ENCODE measurements at places on chromosomes 7 and 10.

DNA sequence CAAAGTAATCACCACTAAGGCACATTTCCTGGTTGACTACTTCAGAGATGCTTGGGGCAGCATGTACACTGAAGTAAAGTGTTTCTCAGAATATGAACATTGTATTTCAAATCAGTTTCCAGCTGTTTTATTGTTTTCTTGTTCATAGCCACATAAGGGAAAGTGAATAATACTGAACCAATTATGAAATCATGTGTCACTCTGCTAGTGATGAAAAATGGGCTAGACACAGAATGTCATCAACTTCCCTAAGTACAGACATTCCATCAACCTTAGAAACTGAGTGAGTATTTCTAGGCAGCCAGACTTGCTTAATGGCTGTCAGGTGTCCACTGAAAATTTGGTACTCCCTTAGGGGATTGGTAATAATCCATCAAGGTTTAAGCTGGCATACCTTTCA lies 603.5 kb downstream of the ARL4A start:
- DNase-seq = no peak
- H3K4me1 ChIP-seq = no peaks in the 10 kb centered on the region
- H3K36me3 ChIP-seq = no peaks in the 10 kb centered on the region
- H3K27me3 ChIP-seq = no peaks in the 10 kb centered on the region

- H3K27me3 ChIP-seq = no peaks in the 10 kb centered on the region
- H3K4me1 ChIP-seq = peaks cover 43% of the 10 kb centered on the region
- H3K4me3 ChIP-seq = no peak overlapping the region
- peak; percentile 61 for DNase-seq
- H3K27ac ChIP-seq = peak overlapping the region; percentile 69
Measured at GRCh38 chr10:871951-872403, 59.5 kb downstream of the LARP4B start.

GRCh38 chr10:92238586-92239098 lies 52.2 kb downstream of the CPEB3 start:
- no peaks in the 10 kb centered on the region for H3K36me3 ChIP-seq
- H3K4me3 ChIP-seq = peak overlapping the region; percentile 55
- DNase-seq = peak; percentile 67
- H3K4me1 ChIP-seq = peaks cover 3% of the 10 kb centered on the region

- no peaks in the 10 kb centered on the region for H3K27me3 ChIP-seq
- no peak for DNase-seq
- no peaks in the 10 kb centered on the region for H3K36me3 ChIP-seq
- H3K4me1 ChIP-seq = no peaks in the 10 kb centered on the region
- H3K4me3 ChIP-seq = no peak overlapping the region
Measured at GRCh38 chr10:60339757-60340156, 49.9 kb downstream of the ANK3 start.

DNA sequence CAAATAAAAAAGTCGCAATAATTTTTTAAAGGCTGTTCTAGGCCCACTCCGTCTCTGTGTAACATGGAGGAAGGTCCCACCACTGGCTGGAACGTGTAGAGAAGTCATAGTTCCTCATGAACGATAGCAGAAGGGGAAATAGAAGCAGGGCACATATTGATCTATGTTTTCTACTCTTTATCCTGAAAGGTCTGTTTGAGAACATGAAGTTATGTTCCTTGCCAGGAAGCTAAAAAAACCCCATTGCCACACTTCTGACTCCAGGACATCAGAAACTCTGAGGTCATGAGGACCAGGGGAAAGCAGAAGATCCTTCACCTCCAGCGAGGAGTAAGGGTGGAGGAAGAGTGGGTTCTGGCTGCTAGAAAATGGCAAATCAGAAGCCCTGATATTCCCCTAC lies 10.8 kb downstream of the ANKRD22 start:
- H3K36me3 ChIP-seq = no peaks in the 10 kb centered on the region
- H3K4me3 ChIP-seq = no peak overlapping the region
- no peaks in the 10 kb centered on the region for H3K27me3 ChIP-seq
- H3K27ac ChIP-seq = peak overlapping the region; percentile 98

- no peak overlapping the region for H3K4me3 ChIP-seq
- no peak for DNase-seq
- no peaks in the 10 kb centered on the region for H3K27me3 ChIP-seq
Measured at GRCh38 chr7:47373871-47374451, 207.9 kb downstream of the TNS3 start.

GRCh38 chr7:123498601-123499000 lies 35.8 kb downstream of the IQUB start:
- DNase-seq = no peak
- no peak overlapping the region for H3K27ac ChIP-seq
- H3K27me3 ChIP-seq = no peaks in the 10 kb centered on the region
- no peaks in the 10 kb centered on the region for H3K4me1 ChIP-seq

- DNase-seq = no peak
- no peaks in the 10 kb centered on the region for H3K4me1 ChIP-seq
- H3K27ac ChIP-seq = no peak overlapping the region
- H3K36me3 ChIP-seq = no peaks in the 10 kb centered on the region
- no peak overlapping the region for H3K4me3 ChIP-seq
Measured at GRCh38 chr10:97312897-97313296, 6.2 kb upstream of the FRAT1 start.

- H3K4me3 ChIP-seq = no peak overlapping the region
- DNase-seq = no peak
- no peaks in the 10 kb centered on the region for H3K27me3 ChIP-seq
Measured at GRCh38 chr7:35356495-35356894, 102.6 kb upstream of the TBX20 start.

DNA sequence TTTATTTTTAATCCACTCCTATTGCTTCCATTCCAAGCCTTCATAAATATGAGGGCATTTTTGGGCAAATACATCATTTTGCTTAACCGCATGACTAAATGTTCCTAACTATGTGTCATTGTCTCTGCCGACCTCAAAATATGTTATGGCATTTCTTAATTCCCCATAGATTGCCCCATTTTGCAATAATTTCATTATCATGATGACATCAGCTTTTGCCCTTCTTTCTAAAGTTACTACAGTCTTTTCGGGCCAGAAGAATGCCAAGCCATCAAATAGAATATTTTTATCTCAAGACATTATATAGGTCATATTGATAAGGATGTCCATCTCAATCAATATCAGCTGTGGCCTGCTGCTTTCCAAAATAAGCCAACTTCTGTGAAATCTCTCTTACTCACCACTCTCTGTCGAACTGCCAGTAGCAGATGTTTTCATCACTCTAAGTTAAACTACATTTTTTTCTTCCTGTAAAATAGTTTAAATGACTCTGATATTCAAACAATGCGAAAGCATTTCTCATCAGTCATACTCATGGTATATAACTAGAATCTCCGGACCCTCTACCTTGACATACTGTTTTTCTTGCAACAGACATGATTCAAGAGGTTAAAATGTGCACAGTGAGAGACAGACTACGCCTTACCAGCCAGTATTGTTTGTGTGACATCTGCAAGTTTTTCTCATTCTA lies 1254.6 kb upstream of the CELF2 start:
- DNase-seq = no peak
- H3K4me1 ChIP-seq = no peaks in the 10 kb centered on the region
- H3K4me3 ChIP-seq = no peak overlapping the region
- H3K36me3 ChIP-seq = no peaks in the 10 kb centered on the region
- no peaks in the 10 kb centered on the region for H3K27me3 ChIP-seq

DNA sequence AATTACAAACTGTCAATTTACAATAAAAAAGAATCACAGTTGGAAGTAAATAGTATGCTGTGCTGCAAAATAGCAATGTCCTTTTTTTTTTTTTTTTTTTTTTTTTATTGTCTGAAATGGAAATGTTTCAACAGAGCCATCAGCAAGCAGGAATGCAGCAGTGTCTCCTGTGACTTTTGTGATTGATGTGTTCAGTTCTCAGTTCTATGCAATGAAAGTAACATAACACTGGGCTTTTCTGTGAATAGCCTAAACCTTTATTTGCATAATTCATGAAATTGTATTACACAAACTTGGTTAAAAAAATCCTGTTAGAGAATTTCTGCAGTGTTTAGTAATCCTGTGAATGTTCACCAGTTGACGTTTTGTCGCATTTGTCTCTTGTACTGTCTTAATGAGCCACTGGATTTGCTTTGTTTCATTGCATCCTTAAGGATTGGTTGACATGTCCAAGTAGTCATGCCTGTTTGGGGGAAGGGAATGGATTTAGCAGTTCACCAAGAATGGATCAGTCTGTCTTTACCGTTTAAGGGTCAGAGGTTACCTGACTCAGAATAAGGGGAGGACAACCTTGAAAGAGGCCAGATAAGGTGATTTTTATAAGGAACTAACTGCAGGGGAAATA lies 192.7 kb downstream of the MLLT10 start:
- H3K4me1 ChIP-seq = no peaks in the 10 kb centered on the region
- H3K27ac ChIP-seq = no peak overlapping the region
- no peak overlapping the region for H3K4me3 ChIP-seq
- H3K36me3 ChIP-seq = peaks cover 10% of the 10 kb centered on the region
- no peak for DNase-seq

DNA sequence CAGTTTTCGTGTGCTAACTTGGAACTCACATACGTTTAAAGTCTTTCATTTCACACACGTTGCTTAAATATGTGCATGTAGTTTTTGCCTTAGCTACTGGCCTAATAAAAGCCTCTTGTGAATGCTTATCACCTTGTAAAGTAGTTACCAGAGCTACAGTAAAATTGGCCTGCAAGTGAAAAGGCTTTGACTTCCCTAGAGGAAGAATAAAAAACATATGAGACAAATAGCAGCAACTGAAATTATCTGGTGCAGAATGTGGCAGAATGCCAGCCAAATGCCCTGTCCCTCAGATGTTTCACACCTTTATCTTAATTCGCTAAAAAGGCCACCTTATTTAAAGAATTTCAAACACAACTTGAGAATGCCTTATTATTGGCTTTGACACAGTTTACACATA lies 28.1 kb upstream of the RPA3 start:
- no peak overlapping the region for H3K27ac ChIP-seq
- no peaks in the 10 kb centered on the region for H3K4me1 ChIP-seq
- no peak overlapping the region for H3K4me3 ChIP-seq
- no peaks in the 10 kb centered on the region for H3K27me3 ChIP-seq
- no peaks in the 10 kb centered on the region for H3K36me3 ChIP-seq

- no peaks in the 10 kb centered on the region for H3K36me3 ChIP-seq
- no peaks in the 10 kb centered on the region for H3K4me1 ChIP-seq
- H3K4me3 ChIP-seq = no peak overlapping the region
- peak; percentile 47 for DNase-seq
Measured at GRCh38 chr10:104045151-104046089, 40.3 kb downstream of the COL17A1 start.

DNA sequence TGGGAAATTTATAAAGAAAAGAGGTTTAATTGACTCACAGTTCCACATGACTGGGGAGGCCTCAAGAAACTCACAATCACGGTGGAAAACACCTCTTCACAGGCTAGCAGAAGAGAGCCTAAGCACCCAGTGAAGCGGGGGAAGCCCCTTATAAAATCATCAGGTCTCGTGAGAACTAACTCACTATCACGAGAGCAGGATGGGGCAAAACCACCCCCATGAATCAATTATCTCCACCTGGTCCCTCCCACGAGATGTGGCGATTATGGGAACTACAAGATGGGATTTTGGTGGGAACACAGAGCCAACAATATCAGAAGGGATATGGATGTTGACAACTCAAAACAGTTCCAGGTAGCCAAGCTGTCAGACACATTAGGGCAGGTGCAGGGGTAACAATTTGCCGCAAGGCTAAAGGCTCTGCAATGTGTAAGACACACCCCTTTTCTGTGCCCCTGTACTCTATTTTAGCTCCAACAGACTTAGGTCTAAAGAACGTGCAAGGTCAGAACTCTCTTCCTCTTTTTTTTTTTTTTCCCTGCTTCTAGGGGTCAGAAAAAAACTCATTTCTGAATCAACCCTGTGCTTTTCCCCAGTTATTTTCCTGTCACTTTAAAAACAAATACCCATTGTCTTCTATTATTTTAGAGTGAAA lies 30.7 kb upstream of the RBM20 start:
- H3K27me3 ChIP-seq = no peaks in the 10 kb centered on the region
- no peak for DNase-seq
- H3K4me3 ChIP-seq = no peak overlapping the region
- no peaks in the 10 kb centered on the region for H3K36me3 ChIP-seq

GRCh38 chr7:39693812-39694211 lies 70.4 kb downstream of the RALA start:
- no peaks in the 10 kb centered on the region for H3K27me3 ChIP-seq
- no peak overlapping the region for H3K4me3 ChIP-seq
- DNase-seq = no peak
- peaks cover 5% of the 10 kb centered on the region for H3K36me3 ChIP-seq

GRCh38 chr7:471866-472639 lies 47.6 kb downstream of the PDGFA start:
- H3K4me1 ChIP-seq = no peaks in the 10 kb centered on the region
- DNase-seq = peak; percentile 75

- H3K4me1 ChIP-seq = no peaks in the 10 kb centered on the region
- H3K27ac ChIP-seq = no peak overlapping the region
- no peak for DNase-seq
- no peaks in the 10 kb centered on the region for H3K36me3 ChIP-seq
- no peak overlapping the region for H3K4me3 ChIP-seq
Measured at GRCh38 chr7:148442933-148443332, 147.6 kb upstream of the C7orf33 start.

- no peak overlapping the region for H3K27ac ChIP-seq
- H3K4me3 ChIP-seq = no peak overlapping the region
- no peaks in the 10 kb centered on the region for H3K36me3 ChIP-seq
- no peaks in the 10 kb centered on the region for H3K4me1 ChIP-seq
Measured at GRCh38 chr7:1192171-1192676, 32.2 kb upstream of the ZFAND2A start.

GRCh38 chr10:48804740-48805182 lies 120.1 kb downstream of the WDFY4 start:
- H3K27me3 ChIP-seq = no peaks in the 10 kb centered on the region
- H3K4me1 ChIP-seq = no peaks in the 10 kb centered on the region
- H3K4me3 ChIP-seq = no peak overlapping the region
- H3K36me3 ChIP-seq = no peaks in the 10 kb centered on the region
- H3K27ac ChIP-seq = no peak overlapping the region

DNA sequence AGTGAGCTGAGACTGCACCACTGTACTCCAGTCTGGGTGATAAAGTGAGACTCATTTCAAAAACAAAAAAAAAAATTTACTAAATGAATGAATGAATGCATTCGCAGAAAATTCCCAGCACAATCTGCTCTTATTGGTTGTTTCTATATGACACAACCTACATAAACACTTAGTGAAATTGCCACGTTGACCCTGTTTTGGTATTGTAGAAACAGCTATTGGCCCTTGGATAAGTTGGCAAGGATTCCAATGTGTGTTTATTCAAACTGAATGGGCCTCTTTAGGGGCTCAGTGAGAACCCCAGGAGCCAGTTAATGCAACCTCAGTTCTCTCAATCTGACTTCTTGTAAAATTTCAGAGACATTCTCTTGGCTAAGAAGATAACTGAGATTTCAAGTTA lies 66.0 kb downstream of the HHEX start:
- H3K36me3 ChIP-seq = no peaks in the 10 kb centered on the region
- no peaks in the 10 kb centered on the region for H3K27me3 ChIP-seq
- no peak for DNase-seq
- no peak overlapping the region for H3K4me3 ChIP-seq
- no peak overlapping the region for H3K27ac ChIP-seq
- H3K4me1 ChIP-seq = no peaks in the 10 kb centered on the region

GRCh38 chr7:4724648-4725013 lies 42.5 kb downstream of the FOXK1 start:
- H3K36me3 ChIP-seq = no peaks in the 10 kb centered on the region
- H3K27ac ChIP-seq = peak overlapping the region; percentile 95
- peaks cover 22% of the 10 kb centered on the region for H3K4me1 ChIP-seq
- peak overlapping the region; percentile 53 for H3K4me3 ChIP-seq
- no peak for DNase-seq
- H3K27me3 ChIP-seq = no peaks in the 10 kb centered on the region

- H3K27ac ChIP-seq = no peak overlapping the region
- H3K27me3 ChIP-seq = no peaks in the 10 kb centered on the region
- no peak overlapping the region for H3K4me3 ChIP-seq
- no peaks in the 10 kb centered on the region for H3K4me1 ChIP-seq
Measured at GRCh38 chr7:158061884-158062656, 525.6 kb downstream of the PTPRN2 start.

All from right lobe of liver (tissue), 6 donors.